ENCODE measurements at places on chromosomes 4 and X. TPM values are rescaled to one million over a fixed set of nuclear protein-coding genes. Genes with fewer than 3 reads are reported as not detected.
A peak's percentile ranks its signal among the peaks of the same experiment; 100 is the strongest.

DNA sequence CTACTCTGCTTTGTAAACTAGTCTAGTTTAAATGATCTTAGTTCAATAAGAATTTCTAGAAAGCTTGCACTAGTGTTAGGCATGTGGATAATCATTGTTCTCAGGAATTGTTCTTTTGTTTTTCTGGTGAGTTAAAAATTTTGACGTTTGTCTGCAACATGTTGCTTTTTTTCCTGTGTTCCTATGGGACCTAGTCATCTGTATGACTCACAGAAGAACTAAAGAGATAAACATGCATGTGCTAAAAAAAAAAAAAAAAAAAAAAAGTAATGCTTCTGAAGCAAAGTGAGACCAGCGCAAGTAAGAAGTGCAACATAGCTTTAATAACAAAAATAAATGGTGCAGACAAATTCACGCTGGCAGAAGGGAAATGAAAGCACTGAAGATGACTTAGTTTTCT, 471.2 kb downstream of the IQCM start:
- H3K4me1 ChIP-seq, result no peaks in the 10 kb centered on the region
- no peak for DNase-seq
- H3K27ac ChIP-seq, result no peak overlapping the region
- H3K27me3 ChIP-seq, result no peaks in the 10 kb centered on the region

- H3K4me1 ChIP-seq, result no peaks in the 10 kb centered on the region
- no peak overlapping the region for H3K27ac ChIP-seq
- H3K4me3 ChIP-seq, result no peak overlapping the region
- no peaks in the 10 kb centered on the region for H3K36me3 ChIP-seq
- DNase-seq, result no peak
Measured at GRCh38 chr4:110850461-110851442, 227.9 kb upstream of the PITX2 start.

DNA sequence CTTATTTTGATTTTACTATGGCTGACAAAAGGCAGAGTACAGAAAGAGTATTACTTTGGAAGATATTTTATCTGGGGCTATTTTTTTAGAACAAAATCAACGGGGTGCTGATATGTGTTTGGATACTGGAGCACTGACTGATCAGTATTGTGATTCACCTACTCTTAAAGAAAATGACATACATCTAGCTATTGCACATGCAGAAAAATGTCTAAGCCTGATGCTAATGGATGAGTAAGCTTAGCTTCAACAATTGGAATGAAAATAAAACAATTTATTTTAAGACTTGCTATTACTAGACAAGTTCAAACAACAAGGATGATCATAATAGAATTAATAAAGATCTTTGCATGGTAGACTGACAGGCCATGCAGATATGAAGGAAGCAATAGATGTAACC, 262.0 kb downstream of the PPP1R2C start:
- no peaks in the 10 kb centered on the region for H3K27me3 ChIP-seq
- no peak for DNase-seq
- no peaks in the 10 kb centered on the region for H3K36me3 ChIP-seq
- no peak overlapping the region for H3K27ac ChIP-seq
- H3K4me1 ChIP-seq, result no peaks in the 10 kb centered on the region
- no peak overlapping the region for H3K4me3 ChIP-seq

DNA sequence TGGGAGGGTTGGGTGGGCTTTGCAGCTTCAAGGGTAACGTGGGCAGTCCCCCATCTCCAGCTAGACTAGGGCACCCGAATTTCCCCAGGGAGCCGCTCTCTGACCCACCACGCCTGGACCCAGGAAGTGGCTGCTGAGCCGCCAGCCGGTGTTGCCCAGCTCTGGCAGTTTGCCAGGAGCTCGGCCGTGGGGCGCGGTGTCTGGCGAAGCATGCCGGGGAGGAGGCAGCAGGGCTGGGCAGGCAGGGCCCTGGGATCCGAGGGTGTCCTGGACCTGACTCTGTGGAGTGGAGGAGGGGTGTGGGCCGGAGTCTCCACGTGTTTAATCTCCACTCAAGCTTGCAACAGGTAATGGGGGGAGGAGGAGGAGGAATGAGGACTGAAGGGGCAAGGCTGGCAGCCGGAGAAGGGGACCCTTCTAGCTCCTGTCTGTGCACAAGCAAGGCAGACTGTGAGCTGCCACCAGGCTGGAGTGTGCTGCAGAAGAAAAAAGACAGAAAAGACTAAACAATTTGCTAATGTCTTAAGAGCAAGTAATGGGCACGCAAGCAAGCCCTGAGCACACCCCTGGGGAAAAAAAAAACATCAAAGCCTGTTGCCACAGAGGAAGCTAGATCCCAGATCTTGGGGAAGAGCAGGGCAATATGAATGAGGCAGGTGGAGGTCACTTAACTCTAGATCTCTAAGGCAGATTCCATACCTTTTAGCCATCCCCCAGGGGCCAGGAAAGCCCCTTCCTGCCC, 2.4 kb downstream of the LONRF3 start:
- H3K36me3 ChIP-seq, result no peaks in the 10 kb centered on the region
- H3K4me3 ChIP-seq, result peak overlapping the region; percentile 32
- H3K27ac ChIP-seq, result no peak overlapping the region
- DNase-seq, result peak; percentile 60
- peaks cover 12% of the 10 kb centered on the region for H3K4me1 ChIP-seq

DNA sequence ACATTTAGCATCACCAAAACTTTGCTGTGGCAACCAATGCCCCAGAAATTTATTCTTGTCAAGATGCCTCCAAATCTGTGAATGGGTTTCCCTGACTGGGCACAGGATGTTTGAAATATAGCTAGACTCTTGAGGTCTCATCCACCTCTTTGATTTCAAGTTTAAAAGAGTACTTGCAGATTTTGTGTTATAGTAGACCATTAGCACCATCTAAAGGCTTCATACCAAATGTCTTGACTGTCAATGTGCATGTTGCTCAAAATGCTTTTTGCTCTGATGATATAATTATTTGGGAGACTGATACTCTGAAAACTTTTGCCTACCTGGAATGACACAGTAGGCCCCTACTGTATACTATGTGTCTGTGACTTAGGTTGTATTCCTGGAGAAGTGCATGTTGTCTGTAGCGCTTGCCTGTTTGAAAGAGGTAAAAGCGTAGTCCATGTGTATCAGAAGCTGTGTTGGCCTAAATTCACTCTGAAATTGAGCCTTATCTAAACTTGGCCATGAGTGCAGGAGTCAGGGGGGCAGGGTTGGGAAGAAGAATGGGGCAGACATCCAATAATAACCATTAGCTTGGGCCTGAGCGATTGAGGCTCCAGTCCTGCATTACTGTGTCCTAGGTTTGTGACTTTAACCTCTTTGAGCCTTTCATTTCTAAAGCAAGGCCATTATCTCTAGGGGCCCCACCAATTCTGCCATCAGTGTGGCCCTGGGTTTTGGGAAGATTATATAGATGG, 33.8 kb downstream of the NDP start:
- no peak for DNase-seq
- H3K36me3 ChIP-seq, result no peaks in the 10 kb centered on the region
- H3K27me3 ChIP-seq, result peaks cover 1% of the 10 kb centered on the region
- no peak overlapping the region for H3K27ac ChIP-seq

GRCh38 chr4:30269850-30270249, 450.3 kb upstream of the PCDH7 start:
- no peak overlapping the region for H3K4me3 ChIP-seq
- no peak overlapping the region for H3K27ac ChIP-seq
- no peaks in the 10 kb centered on the region for H3K4me1 ChIP-seq
- no peaks in the 10 kb centered on the region for H3K36me3 ChIP-seq

Gene ZNF630
- 0.33 TPM for total RNA-seq

Gene TMEM129
- total RNA-seq, result 27.8 TPM

Measured in activated CD4-positive, alpha-beta T cell treated with anti-CD3 and anti-CD28 coated beads, Interleukin-2, amount 10 ng/mL, durations not matched to agents 24 days and 14 days (primary cell).